ENCODE measurements at places on chromosomes 4 and X.

DNA sequence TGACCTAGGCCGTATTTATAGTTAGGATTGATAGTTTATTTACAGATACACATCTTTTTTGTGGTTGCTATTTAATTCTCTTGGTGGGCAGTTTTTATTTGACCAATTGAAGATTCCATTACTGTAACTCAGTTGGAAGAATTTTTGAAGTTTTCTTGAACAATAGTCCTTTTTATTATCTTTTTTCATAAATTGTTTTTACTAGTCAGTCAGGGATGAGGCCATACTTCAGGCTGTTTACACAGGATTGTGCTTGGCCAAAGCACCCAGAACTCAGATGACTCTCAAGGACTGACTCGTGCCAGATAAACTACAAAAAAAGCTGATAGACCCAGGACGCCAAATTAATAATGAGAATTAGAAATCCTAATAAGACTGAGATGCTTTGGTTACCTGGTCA is 7.0 kb downstream of the HERC3 start:
- no peak for DNase-seq

DNA sequence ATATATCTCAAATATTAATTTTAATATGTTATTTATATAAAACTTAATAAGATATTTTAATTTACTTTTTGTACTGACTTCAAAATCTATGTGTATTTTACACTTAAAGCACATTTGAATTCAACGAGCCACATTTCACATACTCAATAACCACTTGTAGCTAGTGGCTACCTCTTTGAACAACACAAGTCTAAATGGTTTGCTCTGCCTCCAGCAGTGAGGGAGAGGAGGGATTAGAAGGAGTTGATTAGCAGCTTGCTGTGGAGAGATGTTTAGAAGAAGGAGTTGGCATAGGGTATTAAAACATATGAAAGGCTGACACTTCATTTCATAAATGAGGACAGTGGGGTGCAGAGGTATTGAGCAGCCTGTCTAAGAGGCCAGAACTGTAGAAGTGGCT is 124.0 kb downstream of the ARHGAP24 start:
- peak; percentile 40 for DNase-seq

- no peak for DNase-seq
Measured at GRCh38 chrX:65686236-65686635, 18.8 kb downstream of the MSN start.

GRCh38 chrX:154378059-154378798 is 866 bp upstream of the EMD start:
- peak; percentile 67 for DNase-seq

DNA sequence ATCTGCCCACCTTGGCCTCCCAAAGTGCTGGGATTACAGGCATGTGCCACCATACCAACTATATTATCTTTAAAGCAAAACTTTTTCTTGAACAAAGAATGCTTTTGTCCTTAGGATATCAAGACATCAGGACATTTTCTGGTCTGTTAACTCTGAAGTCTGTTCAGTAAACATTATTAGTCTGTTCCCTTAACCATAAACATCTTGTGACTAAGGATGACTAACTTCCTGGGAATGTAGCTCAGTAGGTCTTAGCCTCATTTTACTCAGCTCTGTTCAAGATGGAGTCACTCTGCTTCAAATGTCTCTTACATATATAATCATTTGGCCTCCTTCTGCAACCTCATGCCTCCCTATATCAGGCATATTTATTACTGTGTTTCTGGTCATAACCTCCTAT is 122.9 kb downstream of the UBE2NL start:
- DNase-seq, result no peak

GRCh38 chr4:148271166-148271565 is 171.0 kb downstream of the NR3C2 start:
- DNase-seq, result no peak

- no peak for DNase-seq
Measured at GRCh38 chr4:74413265-74413664, 31.7 kb upstream of the AREG start.

GRCh38 chr4:8215001-8215427 is 15.9 kb downstream of the SH3TC1 start:
- peak; percentile 40 for DNase-seq

GRCh38 chr4:8818063-8818881 is 53.4 kb downstream of the HMX1 start:
- DNase-seq, result no peak

DNA sequence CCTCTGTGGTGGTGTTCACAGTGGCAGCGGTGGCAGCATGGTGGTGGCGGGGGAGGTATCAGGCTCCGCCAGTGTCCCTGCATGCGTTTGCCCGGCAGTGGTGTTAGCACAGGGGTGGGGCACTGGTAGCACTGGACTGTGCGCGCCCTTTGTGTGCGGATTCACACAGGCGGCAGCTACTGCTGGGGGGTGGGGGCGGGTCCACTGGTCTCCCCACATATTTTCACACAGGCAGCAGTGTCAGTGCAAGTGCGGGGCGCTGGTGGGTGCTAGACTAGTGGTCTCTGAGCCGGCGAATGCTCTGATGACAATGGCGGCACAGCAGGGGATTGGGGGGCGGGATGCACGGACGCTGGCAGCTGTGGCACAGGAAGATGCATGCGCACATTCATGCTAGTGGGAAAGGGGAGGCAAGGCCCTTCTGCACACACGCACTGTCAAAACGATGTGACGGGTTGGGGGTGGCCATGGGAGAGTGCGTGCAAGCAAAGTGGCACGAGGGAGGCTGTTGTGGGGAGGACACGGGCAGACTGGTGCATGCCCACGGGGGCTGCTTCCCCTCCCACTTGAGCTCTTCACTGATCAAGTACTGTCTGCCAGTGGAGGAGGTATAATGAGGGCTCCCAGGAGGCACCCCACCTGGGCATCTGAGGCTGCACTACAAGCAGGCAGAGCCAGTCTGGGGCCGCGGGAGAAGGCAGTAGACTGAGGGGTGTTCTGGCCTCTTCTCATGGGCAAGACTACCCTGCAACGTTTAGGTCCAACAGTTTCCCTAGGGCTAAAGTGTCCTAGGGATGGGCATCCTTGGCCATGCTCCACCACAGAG is 53.0 kb downstream of the POF1B start:
- DNase-seq, result no peak

GRCh38 chrX:130857207-130857606 is 45.8 kb downstream of the ENOX2 start:
- no peak for DNase-seq

DNA sequence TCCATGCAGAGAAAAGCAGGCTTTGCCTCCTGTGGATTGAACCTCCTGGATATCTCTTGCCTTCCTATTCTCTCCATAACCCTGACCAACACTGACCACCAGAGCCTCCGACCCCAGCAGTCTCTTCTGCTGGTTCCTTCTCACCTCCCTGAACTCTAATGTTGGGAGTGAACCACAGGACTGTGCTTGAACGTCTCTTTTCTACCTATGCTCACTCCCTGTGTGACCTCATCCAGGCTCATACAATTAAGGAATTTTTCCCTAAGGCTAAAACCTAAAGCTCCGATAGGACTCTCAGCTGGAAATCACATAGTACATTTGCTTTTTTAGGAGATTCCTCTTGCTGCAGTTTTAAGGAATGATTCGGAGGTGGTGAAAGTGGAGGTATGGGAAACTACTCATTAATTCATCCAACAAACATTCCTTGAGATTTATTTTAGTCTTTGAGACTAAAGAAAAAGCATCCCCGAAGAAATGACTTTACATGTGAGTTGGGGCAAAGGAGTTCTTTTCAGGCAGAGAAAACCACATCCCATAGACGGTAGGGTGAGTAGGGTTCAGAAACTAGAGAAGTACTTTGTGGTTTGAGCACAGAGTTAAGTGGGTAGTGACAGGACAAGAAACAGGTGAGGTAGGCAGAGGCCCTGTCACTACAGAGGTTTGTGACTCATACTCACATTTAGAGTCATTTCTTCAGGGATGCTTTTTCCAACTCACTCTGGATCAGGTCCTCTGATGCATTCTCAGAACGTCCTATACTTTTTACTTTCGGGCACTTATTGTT is 30.8 kb downstream of the NDNF start:
- DNase-seq, result no peak

DNA sequence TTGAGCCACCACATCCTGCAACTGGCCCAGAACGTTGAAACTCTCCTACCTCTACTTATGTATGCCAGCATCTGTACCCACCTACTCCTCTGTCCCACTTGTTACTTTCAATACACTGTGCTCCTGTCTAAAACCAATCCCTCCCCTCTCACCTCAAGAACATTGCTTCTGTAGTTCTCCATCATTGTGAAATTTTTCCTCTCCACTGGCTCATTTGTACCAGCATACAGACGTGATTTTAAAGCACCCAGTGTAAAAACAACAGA is 25.5 kb upstream of the USO1 start:
- DNase-seq, result no peak

DNA sequence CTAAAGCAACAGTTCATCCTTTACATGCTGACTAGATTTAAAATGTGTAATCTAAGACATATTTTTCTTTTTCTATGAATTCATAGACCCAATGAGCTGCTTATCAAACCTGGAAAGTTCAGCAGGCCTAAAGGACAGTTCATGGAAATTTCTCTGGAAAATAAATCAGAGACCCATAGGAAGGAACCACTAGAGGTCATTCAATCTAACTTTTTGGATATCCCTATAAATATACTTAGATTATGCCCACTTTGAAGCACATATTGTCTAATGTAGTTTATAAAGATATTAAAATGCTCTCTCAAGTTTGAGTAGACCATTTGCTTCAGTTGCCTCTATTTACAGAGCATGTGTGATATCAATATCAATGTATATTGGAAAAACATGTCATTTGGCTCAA is 473.0 kb downstream of the FAT4 start:
- no peak for DNase-seq

- DNase-seq, result no peak
Measured at GRCh38 chr4:71156616-71157015, 163.2 kb downstream of the DCK start.

- no peak for DNase-seq
Measured at GRCh38 chr4:113349430-113349829, 300.0 kb downstream of the ANK2 start.

DNA sequence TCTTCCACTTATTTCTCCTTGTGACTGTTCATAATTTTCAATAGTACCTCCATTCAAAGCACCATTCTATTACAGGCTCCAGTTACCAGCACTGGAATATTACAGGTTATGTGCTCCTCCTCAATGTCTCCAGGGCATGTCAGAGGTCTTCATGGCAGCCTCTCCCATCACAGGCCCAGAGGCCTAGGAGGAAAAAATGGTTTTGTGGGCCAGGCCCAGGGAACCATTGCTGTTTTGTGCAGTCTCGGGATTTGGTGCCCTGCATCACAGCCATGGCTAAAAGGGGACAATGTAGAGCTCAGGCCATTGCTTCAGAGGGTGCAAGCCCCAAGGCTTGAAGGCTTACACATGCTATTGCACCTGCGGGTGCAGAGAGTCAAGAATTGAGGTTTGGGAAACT is 7.2 kb upstream of the PNMA3 start:
- DNase-seq, result no peak

GRCh38 chrX:110678591-110678990 is 117.0 kb downstream of the CHRDL1 start:
- DNase-seq, result no peak

- no peak for DNase-seq
Measured at GRCh38 chr4:180637616-180638015, 1605.6 kb upstream of the TENM3 start.

DNA sequence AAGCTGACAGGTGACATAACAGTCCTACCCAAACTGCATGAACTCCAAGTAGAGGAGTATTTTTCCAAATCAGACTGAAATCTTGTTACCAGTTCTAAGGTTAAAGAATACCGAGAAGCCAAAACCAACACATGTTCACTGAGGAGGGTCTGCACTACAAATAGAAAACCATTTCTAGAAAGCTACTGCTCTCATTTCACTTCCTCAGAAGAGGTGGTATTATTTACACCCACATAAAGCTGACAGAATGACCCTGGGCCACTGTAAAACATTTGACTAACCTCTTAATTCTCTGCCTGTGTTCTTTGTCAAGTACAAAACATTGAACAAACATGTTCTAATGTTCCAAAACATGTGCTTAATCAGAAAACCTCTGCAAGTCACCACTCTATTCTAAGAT is 95.8 kb downstream of the IQCM start:
- DNase-seq, result no peak

- DNase-seq, result no peak
Measured at GRCh38 chr4:22385611-22386011, 130.3 kb downstream of the ADGRA3 start.

GRCh38 chr4:36224972-36225903 is 19.1 kb downstream of the ARAP2 start:
- no peak for DNase-seq

GRCh38 chr4:18735740-18736268 is 714.2 kb upstream of the LCORL start:
- DNase-seq, result no peak

- DNase-seq, result no peak
Measured at GRCh38 chrX:104270916-104271512, 16.3 kb upstream of the ESX1 start.

- DNase-seq, result no peak
Measured at GRCh38 chrX:267771-268261, 13.4 kb upstream of the PLCXD1 start.

All from NCI-H187 (cell line).